Bronchial epithelial cell (primary cell): ENCODE measurements at places on chromosomes 4 and X.

- DNase-seq: no peak
Observed at GRCh38 chr4:86896596-86896995, 4.4 kb upstream of the C4orf36 start.

GRCh38 chr4:149823769-149824221 is 8.2 kb upstream of the IQCM start:
- peak; percentile 94 for DNase-seq

DNA sequence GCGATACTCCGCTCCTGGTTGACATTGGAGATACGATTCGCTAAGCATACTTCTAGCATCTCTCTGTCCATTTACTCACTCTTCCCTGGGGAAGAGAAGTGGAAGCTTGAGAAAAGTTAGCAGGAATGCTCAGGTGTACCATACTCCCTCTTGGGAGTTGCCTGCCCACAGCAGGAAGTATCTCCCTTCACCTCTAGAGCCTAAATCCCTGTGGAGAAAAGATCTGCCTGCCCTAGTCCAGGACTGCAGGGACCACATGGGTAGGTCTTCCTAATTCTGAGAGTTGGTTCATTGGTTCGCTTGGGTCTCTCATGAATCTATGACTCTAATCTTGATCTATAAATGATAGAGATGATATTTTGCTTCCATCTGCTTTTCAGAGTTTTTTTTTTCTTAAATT is 26.3 kb upstream of the MAPK10 start:
- DNase-seq: no peak

DNA sequence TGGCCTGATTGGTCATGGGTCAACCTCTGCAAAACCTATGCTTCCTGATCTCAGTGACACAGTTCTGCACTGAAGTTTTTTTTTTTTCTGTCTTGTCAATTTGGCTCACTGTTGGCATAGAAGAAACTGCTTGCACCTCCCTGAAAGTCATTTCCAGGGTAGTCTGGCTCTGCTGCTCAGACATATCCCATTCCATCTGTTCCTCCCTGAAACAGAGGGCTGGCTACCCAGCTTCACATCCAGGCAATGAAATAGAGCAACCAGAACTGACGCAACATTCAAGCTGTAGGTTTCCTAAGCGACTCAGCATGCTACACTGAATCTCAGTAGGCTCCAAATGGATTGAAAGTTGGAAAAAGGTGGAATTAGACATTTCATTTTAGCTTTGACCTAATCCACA is 176.8 kb upstream of the MBNL3 start:
- no peak for DNase-seq

- DNase-seq: no peak
Observed at GRCh38 chrX:11546917-11547316, 118.8 kb downstream of the ARHGAP6 start.

GRCh38 chr4:138190452-138190858 is 51.7 kb downstream of the SLC7A11 start:
- DNase-seq: no peak

- no peak for DNase-seq
Observed at GRCh38 chr4:84565951-84566350, 17.0 kb upstream of the CDS1 start.

DNA sequence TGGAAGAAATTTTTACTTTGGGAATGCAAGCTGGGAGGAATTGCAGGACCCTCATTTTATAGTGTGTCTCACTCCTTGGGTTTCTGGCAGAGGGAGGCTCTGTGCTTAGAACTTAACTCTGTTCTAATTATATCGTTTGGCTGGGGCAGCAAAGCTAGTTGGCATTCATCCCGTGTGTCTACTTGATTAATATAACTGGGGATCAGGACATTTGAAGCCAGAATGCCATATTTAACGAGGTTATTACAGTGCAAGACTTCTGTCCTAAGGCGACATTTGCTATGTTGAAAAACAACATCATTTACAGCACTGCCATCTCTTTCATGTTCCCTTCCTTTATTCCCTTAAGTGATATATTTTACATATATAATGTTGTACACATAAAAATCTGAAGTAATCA is 179.1 kb upstream of the TBC1D9 start:
- DNase-seq: no peak
